ENCODE measurements at places on chromosomes 7 and 10. TPM values are rescaled to one million over a fixed set of nuclear protein-coding genes. Genes with fewer than 3 reads are reported as not detected.

IDI2 gene
- total RNA-seq: not detected

RASA4 gene
- total RNA-seq: 4.3 TPM

IGF2BP3 gene
- total RNA-seq: 7.5 TPM

ZCWPW1 gene
- total RNA-seq: 1.4 TPM

SEC31B gene
- total RNA-seq: 2.4 TPM

TSPAN15 gene
- 20.5 TPM for total RNA-seq

PAPOLB gene
- total RNA-seq: not detected

PFKFB3 gene
- 68.4 TPM for total RNA-seq

RTKN2 gene
- 1.9 TPM for total RNA-seq

ACTA2 gene
- 15.3 TPM for total RNA-seq

C10orf53 gene
- total RNA-seq: not detected

SOSTDC1 gene
- total RNA-seq: 0.24 TPM

ITPRID1 gene
- total RNA-seq: not detected

VENTX gene
- total RNA-seq: not detected

GIMAP1 gene
- total RNA-seq: not detected

ZNF736 gene
- 3.2 TPM for total RNA-seq

ANXA7 gene
- total RNA-seq: 109 TPM

KMT2E gene
- total RNA-seq: 47.5 TPM

NRCAM gene
- 0.64 TPM for total RNA-seq

SUN3 gene
- not detected for total RNA-seq

POLR3A gene
- total RNA-seq: 19.6 TPM

CCDC186 gene
- total RNA-seq: 14.1 TPM

ZNF679 gene
- not detected for total RNA-seq

DPYSL4 gene
- total RNA-seq: 1.2 TPM

SLIT1 gene
- not detected for total RNA-seq

PKD2L1 gene
- not detected for total RNA-seq

GUSB gene
- total RNA-seq: 16.6 TPM

DENND10 gene
- total RNA-seq: 79.3 TPM

SYNPO2L gene
- total RNA-seq: not detected

ZNF273 gene
- total RNA-seq: 1.9 TPM

ZNF789 gene
- total RNA-seq: 2.6 TPM

IL2RA gene
- not detected for total RNA-seq
